T1000 (cell line): ENCODE measurements at places on chromosomes 6 and 20.

- DNase-seq = no peak
These were observed 99.3 kb downstream of the ERMARD start for GRCh38 chr6:169850746-169851145.

DNA sequence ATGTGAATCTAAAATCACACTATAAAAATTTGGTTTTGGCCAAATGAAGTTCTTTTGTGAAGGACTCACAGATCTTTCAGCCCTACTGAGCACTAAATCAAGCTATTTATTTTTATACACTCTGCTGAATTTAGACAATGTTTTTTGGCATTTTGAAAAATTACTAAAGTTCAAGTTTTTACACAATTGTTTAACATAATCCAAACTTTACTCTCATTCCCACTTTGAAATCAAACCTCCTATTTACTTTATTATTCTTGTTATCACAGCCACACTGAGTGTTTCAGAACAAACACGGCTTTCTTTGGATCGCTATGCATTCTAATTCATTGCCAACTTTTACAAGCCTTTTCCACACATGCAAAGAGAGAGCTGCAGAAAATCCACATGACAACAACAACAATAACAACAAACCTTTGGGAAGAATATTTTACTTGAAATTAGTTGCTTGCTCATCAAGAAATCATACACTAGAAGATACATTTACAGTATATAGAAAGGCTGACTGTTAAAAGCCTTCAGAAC lies 49.1 kb upstream of the TMEM30A start:
- no peak for DNase-seq

DNA sequence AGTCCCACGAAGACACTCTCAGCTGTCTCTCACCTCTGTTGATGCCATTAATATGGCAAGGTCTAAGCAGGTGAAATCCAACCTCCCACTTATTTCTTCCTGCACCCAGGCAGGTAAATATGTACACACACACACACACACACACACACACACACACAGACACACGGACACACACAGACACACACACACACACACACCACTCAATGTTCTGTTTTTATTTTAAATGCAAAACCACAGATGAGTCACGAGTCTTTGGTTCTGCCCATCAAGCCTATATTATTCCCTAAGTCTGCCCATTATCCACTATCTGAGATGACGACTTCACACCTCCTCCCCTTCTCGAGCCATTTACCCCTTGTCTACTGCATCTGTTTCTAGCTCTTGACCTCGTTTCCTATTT lies 344.7 kb downstream of the CDH26 start:
- no peak for DNase-seq

DNA sequence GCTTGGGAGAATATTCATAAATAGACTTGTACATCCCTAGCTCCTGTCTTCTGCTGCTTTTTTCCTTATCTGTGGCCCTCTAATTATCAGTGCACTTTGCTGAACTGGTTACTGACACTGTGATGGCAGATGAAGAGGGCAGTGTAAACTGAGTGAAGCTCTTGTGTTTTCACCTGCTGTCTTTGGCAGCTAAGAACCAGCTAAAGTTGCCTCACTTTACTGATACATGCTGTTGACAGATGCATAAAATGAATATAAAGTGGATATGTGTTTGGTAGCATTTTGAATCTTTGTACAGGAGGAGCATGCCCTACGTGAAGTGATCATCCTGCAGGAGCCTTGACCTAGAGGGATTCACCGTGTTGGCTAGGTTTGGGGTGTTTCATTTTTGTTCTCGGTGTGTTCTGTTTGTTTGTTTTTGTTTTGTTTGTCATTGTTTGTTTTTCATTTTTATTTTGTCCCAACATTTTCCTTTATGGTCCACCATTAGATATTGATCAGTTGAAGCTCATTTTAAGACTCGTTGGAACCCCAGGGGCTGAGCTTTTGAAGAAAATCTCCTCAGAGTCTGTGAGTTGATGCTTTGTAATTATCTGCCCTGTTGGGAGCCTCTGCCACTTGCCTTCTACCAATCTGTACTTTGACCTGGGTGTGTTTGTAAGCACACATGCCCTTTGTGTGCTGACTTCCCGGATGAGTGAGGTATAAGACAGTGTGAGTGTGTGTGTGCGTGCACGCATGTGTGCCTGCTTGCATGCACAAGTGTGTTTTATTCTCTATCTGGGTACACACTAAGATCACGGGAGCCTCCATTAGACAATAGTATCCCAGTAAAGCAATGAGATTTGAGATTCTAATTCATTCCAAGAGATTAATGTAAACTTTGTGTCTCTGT lies 34.6 kb upstream of the MAPK13 start:
- no peak for DNase-seq
